ENCODE measurements at places on chromosomes 2 and 18.

- DNase-seq = peak; percentile 51
These were observed 183.4 kb downstream of the MYO3B start for GRCh38 chr2:170361090-170361936.

- no peak for DNase-seq
These were observed 6.3 kb downstream of the C2orf81 start for GRCh38 chr2:74414881-74415761.

DNA sequence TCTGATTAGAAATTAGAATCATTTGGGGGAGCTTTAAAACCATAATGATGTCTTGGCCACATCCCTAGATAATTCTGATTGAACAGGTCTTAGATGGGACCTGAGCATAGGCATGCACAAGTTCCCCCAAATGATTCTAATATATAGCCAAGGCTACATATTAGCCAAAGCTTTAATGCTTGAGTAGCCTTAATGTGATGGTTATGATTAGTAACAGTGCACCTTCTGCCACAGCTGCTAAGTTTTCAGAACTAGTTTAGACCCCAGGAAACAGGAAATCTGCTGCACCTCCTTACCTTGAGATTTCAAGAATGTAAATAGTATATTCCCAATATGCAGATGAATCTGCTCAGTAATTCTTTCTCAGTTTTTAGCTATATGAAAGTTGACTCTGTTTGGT, 119.8 kb downstream of the PTPN4 start:
- no peak for DNase-seq

GRCh38 chr18:63312019-63312409, 7.6 kb downstream of the BCL2 start:
- DNase-seq = no peak

- DNase-seq = no peak
These were observed 101.4 kb downstream of the PLA2R1 start for GRCh38 chr2:159961037-159961436.

DNA sequence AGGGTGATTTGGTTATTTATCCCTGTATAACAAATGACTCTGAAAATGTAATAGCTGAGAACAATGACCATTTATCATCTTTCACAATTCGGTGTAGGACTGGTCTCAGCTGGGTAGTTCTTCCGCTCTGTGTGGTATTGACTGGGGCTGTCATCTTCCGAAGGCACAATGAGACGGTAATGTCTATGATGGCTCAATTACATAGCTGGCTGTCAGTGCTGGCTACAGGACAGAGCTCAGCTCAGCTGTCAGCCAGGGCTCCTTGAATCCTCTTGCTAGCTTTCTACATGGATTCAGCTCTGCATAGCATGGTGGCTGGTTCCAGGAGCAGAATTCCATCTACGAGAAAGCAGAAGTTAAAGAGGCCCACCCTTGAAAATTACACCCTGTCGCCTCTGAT, 483.8 kb downstream of the TDRD15 start:
- DNase-seq = no peak

DNA sequence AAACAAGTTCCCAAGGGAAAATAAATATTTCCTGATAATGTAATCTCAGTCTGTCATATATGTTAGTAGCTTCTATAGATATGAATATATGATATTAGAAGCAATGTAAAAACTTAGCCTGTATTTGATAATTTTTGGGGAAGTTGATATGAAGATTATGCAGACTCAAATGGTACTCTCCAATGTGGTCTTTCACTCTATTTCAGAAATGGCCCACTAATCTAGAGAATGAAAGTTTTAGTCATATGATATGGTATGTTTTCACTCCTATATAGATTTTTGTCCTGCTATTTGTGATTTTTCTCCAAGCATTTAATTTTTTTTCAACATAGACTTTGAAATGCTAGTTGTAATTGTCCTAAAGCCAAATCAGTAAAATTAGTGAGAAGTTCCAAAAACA, 236.7 kb upstream of the BOD1L2 start:
- no peak for DNase-seq

GRCh38 chr18:31658670-31659575, 25.5 kb downstream of the B4GALT6 start:
- DNase-seq = no peak

DNA sequence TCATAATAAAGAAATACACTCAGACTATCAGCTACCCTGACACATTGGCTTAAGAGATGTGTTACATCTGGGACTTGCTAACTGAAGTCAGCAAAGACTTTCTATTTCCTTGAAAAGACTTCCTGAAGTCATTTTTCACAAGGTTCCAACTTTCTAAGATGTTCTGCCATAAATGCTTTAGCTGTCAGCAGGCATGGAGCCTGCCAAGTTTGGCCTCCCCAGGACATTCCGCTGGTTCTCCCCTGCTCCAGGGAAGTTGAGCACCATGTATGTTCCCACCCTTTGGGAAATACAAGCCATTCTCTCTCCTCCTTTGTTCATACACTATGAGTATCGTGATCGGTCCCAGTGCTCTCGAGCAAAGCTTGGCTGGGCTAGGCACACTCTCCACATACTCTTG, 202.7 kb upstream of the CCDC68 start:
- no peak for DNase-seq

GRCh38 chr2:112985090-112985489, 7.3 kb downstream of the IL36G start:
- no peak for DNase-seq

GRCh38 chr18:14970027-14970426, 222.1 kb downstream of the ANKRD30B start:
- DNase-seq = peak; percentile 72

- DNase-seq = no peak
These were observed 29.3 kb upstream of the INSIG2 start for GRCh38 chr2:118058951-118059350.

GRCh38 chr18:26757263-26758019, 108.1 kb downstream of the AQP4 start:
- no peak for DNase-seq

DNA sequence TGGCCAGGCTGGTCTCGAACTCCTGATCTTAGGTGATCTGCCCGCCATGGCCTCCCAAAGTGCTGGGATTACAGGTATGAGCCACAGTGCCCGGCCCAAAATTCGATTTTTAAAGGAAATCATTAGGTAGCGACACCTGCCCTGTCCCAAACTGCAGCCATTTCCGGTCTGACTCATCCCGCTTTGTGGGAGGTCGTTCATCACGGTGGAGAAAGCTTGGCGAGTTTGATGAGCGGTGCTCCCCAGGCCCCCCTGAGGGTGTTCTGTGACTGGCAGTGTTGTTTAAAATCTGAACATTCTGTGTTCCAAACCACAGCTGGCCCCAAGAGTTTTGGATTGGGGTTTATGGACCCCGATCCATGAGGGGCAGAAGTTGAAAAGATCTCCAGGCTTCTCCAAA, 53.0 kb upstream of the GLI2 start:
- no peak for DNase-seq

- DNase-seq = no peak
These were observed 67.3 kb downstream of the CRACDL start for GRCh38 chr2:98868548-98869271.

DNA sequence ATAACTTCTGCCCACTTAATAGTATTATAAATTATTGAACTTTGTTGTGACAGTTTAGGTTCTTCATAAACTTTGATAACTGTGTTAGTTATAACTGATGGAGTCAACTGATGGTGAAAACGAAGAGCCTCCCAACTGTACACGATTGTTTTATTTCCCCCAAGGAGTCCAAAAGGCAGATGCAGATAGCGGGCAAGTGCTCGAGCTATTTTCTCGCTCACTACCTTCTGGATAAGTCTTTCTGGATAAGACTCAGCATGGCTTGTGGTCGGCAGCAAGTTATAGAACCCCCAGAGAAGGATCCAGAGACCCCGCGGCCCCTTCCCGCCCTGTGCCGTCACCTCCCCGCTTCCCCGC, 517 bp downstream of the GCFC2 start:
- no peak for DNase-seq

GRCh38 chr2:169065864-169066517, 3.4 kb upstream of the DHRS9 start:
- DNase-seq = no peak

DNA sequence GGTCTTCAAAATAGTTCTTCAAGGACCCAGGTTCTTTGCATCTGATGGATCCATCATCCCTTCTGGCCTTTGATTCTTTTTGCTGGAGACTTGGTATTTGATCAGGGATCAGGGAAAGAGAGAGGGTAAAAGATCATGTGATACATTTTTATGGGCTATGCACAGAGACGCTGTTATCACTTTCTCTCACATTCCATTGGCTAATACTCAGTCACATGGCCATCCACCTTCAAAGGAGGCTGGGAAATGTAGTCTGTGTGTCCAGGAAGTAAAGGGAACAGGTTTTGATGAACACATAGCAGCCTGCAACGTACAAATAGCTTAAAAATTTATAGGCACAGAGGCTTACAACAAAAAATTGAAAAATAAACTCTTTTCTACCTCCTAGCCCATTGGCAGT, 629.6 kb upstream of the FANCL start:
- no peak for DNase-seq

GRCh38 chr2:85385746-85386145, 24.4 kb downstream of the CAPG start:
- no peak for DNase-seq

- DNase-seq = peak; percentile 44
These were observed 35.8 kb downstream of the SKOR2 start for GRCh38 chr18:47215554-47216138.

DNA sequence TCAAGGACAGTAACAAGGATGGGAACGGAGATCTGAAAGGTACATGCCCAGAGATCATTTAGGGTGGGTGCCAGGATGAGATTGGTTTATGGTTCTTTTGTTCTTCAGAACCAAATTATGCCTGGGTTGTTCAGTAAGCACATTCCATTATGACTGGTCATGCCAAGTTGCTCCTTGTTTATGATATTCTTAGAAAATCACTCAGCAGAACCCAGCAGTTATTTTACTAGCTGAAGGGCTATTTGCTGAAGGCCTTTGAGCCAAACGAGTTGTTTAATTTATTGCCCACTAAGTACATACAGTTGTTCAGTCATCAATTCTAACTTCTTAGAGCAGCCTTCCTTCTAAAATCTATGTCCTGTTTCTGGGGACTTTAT, 635 bp downstream of the SLC3A1 start:
- DNase-seq = peak; percentile 57

DNA sequence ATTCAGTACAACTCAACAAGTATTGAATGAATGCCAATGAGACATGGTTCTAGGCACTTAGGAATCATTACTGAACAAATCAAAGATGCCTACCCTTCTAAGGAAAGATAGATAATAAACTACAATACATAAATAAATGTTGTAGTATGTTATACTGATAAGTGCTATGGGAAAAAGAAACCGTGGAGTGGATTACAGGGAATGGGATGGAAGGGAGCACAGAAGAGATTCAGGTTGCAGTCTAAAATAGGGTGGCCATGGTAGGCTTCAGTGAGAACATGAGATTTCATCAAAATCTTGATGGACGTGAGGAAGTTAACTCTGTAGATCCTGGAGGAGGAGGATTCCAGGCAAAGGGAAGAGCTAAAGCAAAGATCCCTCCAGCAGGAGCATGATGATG, 17.9 kb upstream of the CREB1 start:
- no peak for DNase-seq

DNA sequence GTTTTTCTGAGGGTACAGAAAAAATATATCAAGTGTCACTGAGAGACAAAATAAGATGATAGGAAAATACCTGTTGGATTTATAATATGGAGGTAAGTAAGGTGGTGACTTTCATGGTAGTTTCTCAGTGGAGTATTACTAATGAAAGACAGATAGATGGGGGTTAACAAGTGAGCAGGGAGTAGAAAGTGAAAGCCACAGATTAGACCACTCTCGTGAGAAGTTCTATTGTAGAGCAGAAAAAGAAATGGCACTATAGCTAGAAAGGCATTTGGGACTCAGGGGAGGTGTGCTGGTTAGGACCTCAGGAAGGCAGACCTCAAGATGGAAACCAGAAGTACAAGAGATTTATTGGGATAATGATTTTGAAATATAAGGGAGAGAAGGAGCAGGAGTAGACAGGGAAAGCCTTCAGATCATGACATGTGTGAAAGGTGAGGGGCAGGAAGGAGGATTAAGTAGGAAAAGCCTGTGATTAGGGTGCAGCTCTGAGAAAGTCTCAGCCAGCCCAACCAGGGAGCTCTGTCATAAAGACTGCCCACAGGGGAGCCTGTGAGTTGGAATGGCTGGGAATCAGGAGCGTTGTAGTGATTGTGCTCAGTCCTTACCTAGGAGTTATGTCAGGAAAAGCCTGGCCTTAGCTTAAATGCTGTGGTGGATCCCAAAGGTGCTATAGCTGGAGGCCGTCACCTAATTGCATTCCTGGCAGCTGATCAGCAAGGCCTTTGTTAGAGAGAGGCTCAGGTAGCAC, 198.1 kb downstream of the IKZF2 start:
- no peak for DNase-seq

DNA sequence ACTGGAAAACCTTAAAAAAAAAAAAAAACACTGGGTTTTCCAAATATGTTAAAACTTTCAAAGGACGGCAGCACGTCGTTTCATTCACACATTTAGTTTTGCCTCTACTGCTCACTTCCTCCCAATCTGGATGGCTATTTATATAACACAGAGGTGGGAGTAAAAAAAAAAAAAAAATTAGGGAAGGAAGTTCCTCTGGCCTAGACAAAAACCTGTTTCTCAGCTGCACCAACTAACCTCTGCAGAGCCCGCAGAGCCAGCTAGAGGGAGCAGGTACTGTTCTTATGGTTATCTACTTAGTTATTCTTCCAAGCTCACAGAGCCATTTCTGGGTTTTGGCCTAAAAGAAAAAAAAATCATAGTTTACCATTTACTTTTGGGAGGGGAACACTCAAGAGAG, 28.1 kb downstream of the SLC1A4 start:
- no peak for DNase-seq

GRCh38 chr2:172339371-172340010, 87.9 kb upstream of the ITGA6 start:
- DNase-seq = no peak

DNA sequence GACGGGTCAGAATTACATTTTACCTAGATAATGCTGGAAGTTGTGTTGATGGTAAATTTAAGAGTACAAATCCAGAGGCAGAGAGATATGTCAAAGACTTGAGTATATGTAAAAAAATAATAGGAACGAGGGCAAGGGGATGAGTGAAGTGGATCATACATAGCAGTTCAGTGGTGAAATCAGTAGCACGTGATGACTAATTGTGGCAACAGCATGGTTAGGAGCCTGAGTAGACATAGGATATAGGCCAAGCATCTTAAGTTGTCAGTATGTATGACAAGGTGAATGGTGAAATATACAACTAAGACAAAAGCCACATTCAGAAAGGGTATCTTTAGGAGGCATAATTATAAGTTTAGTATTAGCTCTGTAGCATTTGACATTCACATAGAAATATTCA, 826.5 kb upstream of the PIK3C3 start:
- no peak for DNase-seq

DNA sequence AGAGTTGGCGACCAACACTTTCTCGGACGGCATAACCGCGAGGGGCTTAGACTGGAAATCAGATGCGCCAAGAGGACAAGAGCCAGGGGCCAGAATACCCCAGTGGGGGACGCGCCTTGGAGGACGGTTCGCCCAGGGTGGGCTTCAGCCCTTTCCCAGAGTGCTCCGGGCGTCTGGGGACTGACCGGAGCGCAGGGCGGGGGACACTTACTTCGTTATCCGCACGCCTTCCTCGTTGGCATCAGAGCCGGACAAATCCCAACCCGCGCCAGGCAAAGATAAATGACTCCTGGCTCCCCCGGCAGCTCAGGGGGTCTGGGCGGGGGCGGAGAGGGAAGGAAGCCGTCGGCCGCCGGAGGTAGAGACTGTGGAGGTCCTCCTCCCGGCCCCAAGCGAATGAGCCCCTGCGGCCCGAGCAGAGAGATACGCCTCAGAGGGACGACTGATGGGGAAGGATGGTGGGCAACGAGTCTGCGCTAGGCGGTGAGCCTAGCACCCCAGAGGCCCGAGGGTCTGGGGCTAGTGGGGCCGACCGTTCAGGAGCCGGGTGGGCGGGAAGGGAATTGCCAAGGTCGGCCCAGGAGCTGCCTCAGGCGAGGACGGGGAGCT, 4.7 kb upstream of the SATB2 start:
- DNase-seq = no peak
